ENCODE measurements at places on chromosomes 12 and 14.
A peak's percentile ranks its signal among the peaks of the same experiment; 100 is the strongest.

DNA sequence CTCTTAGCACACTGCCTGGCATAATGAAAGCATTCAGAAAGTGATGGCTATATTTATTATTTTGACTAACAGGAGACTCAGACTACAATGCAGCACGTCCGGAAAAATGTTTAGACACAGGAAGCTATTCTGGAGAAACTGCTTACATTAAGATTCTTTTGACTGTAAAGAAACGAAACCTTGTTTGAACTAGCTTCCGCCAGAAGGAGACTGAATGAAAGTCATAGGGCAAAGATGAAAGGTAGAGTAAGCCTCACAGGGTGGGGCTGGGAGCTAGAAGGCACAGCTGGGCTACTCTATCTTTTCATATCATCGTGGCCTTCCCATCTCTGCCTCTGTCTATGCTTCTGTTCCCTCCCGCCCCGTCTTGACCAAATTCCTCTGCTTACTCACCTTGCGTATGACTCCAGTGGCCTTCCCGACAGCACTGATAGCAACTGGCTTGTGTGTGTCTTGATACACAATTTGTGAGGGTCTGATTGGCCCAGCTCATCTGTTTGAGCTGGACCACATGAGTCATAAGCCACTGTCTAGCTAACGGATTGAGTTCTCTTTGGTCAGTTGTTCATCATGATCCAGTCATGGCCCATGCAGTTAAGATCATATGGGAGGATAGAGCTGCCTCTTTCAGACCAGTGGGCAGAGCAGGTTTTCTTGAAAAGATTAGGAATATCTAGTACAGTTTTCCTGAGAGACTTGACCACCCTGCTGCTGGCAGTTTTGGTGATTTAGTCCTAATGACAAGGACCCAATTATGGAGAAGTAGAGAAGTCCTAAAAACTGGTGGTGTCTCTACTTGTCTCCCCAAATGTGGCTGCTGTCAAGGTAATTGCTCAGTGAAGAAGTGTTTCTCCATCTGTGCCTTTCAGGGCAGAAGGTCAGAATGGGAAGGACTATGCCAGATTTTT lies 151.5 kb upstream of the SLC38A2 start:
- no peak for DNase-seq

DNA sequence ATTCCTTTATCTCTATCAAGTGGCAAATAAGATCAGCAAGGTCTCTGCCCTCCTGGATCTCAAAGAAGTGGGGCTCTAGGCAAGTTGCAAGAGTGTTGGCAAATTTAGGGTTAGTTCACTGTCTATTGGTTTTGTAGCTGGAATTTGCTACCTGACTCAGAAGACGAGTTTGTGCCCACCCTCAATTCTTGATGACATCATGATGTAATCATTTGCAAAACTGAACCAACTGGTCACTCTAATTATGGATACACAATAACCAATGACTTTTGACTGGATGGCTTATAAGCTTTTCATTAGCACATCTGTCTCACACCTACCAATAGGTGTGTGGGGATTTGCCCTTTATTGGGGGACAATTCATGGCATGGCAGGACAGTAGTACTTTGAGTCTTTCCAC lies 4.6 kb downstream of the TMEM233 start:
- DNase-seq = no peak

GRCh38 chr12:105736498-105736897 lies 402.3 kb downstream of the NUAK1 start:
- DNase-seq = peak; percentile 36

DNA sequence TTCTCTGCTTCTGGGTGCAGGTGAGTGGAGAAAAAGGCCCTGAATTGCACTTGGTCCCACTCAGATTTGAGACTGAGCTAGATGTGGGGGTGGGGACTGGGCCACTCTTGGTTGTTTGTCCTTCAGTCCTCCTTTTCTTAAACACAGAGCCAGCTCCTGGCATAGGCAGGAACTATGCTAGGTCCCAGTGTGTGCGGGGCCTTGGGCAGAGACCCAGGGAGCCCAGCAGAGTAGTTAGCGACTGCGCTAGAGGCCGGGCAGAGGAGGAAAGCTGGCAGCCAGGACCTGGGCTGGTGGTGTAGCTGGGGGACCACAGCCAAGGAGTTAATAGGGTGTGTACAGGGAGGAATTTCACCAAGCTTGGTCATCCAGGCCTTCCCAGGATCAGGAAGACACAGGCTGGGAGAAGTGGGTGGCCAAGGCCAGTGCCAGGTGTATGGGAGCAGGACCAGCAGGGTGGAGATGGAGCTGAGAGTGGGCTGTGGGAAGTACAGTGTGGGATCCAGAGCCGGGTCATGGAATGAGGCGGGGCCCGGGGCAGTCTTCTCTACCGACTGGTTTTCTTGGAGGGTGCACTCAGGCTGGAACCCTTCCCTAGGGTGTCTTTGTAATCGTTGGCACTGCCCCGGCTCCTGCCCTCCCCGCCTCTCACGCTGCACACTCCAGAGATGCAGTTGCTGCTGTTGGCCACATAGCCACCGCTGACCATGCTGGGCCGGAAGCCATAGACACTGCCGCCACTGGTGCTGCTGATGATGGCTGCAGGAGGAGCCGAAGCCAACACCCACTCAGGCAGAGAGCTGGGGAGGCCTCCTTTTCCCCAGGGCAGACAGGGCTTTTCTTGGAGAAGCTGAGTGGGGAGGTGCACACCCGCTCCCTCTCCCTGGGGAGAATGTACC lies 8.7 kb downstream of the KRT71 start:
- peak; percentile 38 for DNase-seq

DNA sequence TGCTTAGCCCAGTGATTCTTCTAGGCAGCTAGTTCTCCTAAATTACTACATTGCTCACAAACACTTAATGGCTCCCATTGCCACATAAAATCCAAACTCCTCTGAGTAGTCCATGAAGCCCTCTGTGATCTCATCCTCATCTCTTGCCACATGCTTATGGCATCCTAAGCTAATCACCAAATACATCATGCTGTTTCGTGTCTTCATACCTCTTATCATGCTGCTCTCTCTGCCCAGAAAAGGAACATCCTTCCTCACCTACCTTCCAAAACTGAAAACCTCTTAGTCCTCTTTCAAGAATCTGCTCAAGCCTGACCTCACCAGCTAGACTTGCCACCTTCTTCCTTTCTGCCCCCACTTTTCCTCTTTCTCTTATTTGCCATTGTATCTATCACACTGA lies 108.5 kb downstream of the DUSP6 start:
- no peak for DNase-seq

GRCh38 chr12:4822572-4822971 lies 87.1 kb upstream of the KCNA1 start:
- DNase-seq = no peak

GRCh38 chr12:58434726-58435125 lies 485.6 kb downstream of the LRIG3 start:
- peak; percentile 9 for DNase-seq

DNA sequence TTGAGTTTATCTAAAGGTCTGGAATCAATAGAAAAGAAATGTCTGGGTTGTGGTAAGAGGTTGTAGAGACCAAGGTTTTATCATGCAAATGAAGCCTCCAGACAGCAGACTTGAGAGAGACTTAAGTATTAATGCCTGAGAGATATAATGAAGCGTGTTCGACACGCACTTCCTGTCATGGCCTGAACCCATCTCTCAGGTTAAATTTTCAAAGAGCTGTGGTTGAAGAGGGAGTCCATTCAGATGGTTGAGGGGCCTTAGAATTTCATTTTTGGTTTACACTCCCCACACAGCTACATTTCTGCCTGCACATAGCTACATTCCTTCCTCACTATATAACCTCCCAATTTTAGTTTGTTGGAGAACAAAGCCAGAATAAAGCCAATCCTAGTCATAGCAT lies 10.1 kb upstream of the CLEC12A start:
- no peak for DNase-seq

- DNase-seq = peak; percentile 49
Measured at GRCh38 chr14:105205673-105206208, 24.6 kb upstream of the NUDT14 start.

DNA sequence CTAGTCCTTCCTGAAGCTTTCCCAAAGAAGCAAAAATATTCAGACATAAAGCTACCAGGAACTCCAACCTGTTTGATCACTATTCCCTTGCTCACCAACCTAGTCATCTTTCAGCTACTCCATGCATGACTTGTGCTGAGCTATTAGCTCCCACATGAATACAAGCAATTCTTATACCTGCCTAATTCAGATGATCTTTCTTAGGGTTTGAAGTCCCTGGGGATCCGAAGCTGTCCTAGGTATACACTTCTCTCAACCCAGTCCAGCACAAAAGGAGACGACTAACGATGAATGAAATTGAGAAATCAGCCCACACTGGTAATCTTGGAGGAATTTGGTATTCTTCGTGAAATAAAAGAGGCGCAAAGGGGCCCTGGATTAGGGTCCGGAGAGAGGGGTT lies 631 bp upstream of the PTGR2 start:
- no peak for DNase-seq

- no peak for DNase-seq
Measured at GRCh38 chr12:13566292-13566691, 369.8 kb downstream of the EMP1 start.

GRCh38 chr12:128318341-128318740 lies 51.4 kb downstream of the TMEM132C start:
- peak; percentile 74 for DNase-seq

DNA sequence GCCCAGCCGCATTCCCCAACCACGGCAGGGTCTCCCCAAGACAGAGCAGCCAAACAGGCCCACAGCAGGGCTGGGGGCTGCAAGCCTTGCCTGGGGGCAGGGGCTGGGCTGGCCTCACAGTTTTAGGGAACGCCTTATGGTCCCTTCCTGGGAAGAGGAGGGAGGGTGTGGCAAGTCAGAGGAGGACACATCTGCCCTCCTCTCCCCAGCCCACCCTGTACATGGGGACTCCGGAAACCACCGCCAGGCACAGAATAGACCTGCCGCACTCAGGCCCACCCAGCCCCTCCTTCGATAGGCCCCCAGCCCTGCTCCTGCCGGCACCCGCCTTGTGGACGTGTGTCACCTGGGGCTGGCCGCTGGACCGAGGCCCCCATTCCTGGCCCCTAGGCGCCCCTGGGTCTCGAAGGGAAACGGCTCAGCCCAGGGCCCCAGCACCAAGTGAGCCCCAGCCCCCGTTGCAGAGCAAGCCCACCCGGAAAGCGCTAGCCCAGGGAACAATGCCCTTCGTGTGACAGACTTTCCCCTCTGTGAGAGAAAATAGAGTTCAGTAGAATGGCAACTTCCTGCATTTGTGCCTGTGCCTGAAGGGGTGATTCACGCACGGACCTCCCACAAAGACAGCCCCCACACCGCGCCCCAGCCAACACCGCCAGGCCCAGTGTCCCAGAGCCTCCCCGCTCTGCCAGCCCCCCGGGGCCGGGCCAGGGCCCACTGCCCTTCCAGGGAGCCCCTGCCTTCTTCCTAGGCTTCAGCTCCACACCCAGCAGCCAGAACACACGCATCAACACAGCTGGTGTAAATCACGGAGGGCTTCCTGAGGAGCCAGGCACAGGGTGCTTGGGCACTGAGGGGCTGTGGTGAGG lies 12.0 kb upstream of the NUDT14 start:
- no peak for DNase-seq

DNA sequence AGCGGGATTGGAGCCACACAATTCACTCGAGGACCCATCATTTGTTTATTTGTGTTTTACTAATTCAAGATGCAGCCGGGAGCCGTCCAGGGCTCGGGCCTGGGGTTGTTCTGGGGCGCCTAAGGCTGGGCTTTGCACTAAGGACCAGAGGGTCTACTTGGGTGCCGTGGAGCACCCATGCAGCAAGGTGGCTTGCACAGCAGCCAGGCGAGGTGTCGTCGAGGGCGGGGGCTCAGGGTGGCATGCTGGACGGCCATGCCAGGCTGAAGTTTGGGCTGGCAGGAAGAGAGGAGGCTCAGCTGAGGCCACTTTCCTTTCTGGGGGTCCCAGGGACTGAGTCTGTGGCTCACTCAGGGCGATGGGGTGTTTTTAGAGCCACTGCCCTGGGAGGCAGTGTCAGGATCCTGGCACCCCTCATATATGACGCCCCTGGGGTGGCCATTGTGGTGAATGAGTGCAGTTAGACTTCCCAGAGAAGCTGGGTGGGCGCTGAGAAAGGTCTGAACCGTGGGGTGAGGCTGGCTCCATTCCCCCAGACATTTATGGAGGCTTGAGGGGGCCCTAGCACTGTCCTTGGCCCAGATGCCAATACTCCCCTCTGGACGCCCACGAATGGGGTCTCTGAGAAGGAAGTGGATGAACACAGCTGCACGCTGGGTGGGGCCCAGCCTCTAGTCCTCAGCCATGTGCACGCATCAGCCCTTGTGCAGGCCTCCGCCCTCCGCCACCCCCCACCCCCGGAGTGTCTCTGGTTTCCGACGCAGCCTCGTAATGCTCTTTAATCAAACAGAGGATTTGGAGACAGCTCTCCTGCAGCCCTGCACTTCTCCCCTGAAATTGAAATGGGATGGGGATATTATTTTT lies 11.3 kb downstream of the MEG3 start:
- DNase-seq = no peak

GRCh38 chr12:7175493-7175892 lies 14.0 kb upstream of the PEX5 start:
- no peak for DNase-seq

GRCh38 chr12:97927977-97928376 lies 465.4 kb downstream of the RMST start:
- no peak for DNase-seq

DNA sequence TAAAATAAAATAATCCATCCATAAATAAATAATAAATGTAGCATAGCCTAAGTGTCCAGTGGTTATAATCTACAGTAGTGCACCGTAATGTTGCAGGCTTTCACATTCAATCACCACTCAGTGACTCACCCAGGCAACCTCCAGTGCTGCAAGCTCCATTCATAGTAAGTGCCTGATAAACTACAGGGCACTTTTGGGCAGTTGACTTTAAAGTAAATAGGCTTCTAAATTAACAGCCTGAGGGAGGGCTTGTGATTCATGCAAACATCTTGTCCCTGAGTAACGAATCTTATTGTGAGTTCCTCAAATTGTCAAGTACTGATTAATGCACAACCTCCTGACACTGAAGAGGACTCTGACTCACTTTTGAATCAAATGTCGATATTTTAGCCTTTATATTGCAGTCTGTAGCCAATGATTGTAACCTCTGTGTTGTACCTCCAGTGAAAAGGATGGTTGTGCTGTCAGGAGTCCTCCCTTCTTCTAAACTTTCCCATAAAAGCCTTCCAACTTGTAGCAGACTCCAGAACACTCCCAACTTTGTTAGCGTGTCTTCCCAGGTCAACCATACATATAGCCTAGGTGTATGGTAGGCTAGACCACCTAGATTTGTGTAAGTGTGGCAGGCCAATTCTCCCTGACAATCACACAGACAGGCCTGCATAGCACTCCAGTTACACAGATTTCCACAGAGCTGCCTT lies 55.0 kb upstream of the BICD1 start:
- DNase-seq = no peak

DNA sequence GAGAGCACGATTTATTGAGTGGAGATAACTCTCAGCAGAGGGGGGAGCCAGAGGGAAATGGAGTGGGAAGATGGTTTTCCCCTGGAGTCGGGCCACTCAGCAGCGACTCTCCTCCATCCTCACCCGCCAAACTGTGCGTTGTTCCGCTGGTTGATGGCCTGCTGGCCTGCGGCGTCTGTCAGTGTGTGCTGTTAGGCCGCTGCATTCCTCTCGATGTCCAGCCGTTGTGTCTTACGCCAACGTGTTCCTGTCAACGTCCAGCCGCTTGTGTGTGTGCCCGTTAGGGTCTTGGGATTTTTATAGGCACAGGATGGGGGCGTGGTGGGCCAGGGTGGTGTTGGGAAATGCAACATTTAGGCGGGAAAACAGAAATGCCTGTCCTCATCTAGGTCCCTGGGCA lies 69.2 kb downstream of the PTPRQ start:
- DNase-seq = no peak

- no peak for DNase-seq
Measured at GRCh38 chr12:18267427-18268099, 6.2 kb downstream of the PIK3C2G start.

Data from brain (organoid and tissue), 16 donors.